ENCODE measurements at places on chromosomes 7 and 10.
A peak's percentile ranks its signal among the peaks of the same experiment; 100 is the strongest.

GRCh38 chr7:84582747-84583146 is 388.2 kb upstream of the SEMA3A start:
- no peak for DNase-seq

GRCh38 chr7:35623381-35623780 is 71.6 kb downstream of the HERPUD2 start:
- DNase-seq = no peak

GRCh38 chr7:137804836-137805235 is 41.9 kb downstream of the DGKI start:
- no peak for DNase-seq

DNA sequence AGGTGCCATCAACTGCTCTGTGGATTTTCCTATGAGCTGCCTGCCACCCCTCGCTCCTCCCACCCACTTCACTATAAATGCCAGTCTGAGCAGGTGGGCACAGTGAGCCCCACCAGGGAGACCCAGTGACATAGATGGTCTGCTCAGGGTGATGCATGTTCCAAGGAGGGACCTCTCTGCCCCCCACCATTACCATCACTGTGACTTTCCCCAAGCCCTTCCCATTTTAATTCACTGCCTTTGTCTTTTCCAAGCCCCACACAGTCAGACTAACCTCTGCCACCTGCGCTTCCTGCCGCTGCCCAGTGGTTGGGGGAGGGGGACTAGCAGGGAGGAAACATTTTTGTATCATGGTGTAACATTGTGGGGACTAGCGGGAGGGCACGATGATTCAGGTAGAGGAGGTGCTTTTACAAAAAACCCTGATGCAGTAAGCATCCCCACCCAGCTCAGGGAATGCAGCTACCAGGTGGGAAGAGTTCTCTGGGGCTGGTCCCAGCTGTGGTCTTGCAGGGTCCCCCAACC is 24.6 kb downstream of the PRSS2 start:
- DNase-seq = peak; percentile 57

- no peak for DNase-seq
Observed at GRCh38 chr10:103612462-103613365, 119.2 kb downstream of the NEURL1 start.

DNA sequence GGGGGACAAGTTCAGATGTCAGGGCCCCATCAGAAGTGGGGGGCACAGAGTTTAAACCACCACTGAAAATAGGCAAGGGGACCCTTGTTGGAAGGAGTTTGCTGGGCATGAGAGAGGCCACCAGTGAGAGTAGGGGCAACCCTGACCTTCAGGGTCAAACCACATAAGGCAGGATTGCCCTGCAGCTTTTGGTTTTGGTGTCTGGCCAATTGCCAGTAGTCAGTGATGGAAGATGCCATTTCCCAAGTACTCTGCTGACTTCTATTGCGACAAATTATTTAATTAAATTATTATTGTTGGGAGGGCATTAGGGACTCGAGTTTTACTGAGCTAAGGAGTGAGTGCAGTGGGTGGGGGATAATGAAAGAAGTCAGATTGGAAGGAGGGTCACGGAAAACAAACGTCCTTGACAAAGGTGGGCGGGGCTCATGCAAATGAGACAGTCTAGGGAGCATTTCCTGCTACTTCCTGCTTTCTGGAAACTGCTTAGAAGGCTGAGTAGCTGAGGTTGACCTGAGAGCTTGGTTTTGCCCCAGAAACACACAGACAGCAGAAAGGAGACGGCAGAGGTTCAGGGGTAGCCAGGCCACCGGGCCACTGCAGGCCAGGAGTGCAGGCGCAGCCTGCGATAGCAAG is 74.2 kb upstream of the ANLN start:
- DNase-seq = no peak

DNA sequence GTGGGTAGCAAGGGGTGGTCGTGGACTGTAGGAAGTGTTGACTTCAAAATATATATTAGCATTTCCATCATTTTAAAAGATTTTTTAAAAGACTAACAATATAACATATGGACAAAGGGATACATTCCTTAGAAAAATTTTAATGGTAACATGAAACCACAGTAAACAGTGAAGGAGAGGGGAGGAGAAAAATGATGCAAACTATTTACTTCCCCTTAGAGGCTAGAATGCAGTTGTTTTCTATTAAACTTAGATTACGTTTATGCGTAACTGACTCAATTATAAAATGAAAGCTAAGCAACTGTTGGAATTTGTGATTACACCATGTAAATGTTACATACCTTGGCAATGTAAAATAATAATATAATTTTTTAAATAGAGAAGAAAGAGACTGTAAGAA is 41.3 kb downstream of the CALD1 start:
- no peak for DNase-seq

DNA sequence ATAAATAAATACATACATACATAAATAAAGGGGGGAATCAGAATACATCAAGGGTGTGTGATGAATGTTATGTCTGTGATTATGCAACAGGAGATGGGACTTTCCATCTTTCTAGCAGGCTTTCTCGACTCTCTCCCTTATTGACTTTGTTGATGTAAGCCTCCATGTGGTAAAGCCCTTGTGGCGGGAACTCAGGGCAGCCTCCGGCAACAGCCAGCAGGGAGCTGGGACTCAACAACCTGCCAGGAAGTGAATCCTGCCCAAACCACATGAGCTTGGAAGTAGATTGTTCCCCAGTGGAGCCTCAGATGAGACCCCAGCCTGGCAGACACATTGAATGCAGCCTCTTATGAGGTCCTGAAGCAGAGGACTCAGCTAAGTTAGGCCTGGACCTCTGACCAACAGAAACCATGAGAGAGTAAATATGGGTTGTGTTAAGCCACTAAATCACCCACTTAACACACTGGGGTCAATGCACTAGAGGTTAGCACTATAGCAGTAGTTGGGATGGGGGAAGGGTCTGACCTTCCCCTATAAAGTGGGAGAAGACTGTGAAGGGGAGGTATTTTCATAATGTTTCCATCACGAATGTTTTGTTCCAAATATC is 104.0 kb downstream of the JCAD start:
- DNase-seq = no peak

- DNase-seq = no peak
Observed at GRCh38 chr7:23385140-23385539, 85.2 kb downstream of the IGF2BP3 start.

- DNase-seq = no peak
Observed at GRCh38 chr7:157299613-157300368, 37.0 kb upstream of the DNAJB6 start.

DNA sequence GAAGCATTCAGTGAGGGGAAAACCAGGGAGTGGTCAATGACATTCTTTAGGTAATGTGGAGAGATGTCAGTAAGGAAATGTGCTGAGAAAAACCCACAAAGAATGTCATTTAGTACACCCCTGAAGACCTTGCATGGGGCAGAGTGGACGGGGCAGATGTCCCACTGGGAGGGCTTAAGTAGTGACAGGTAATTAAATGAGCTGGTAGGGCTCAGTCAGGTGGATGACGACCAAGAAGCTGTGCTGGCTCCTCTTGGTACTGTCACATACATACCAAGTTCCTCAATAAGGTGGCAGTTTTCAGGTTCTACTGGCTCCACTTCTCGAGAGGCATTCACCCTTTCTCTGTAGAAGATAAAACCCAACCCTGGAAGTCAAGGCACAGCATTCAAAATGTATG is 1.8 kb downstream of the PON3 start:
- DNase-seq = no peak

GRCh38 chr7:95545007-95545615 is 51.2 kb downstream of the PDK4 start:
- DNase-seq = no peak

GRCh38 chr10:72328045-72328828 is 26.5 kb downstream of the DNAJB12 start:
- no peak for DNase-seq

DNA sequence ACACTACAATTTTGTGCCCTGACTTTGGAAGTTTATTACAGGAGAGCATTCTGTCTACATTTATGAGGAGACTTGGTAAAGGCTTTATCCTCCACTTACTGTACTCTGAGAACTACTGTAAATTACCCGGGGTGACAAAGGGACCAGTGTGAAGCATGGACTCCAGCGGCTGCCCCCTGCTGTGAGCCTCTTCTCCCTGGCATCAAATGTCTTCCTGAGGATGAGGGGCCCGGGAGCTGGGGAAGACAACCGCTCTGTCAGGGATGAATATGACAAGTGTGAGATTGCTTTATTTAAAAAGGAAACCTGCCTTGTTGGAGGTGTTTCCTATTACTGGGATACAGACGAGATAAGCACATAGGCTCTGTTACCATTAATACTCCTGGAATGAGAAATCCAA is 714.8 kb downstream of the CCSER2 start:
- DNase-seq = no peak

DNA sequence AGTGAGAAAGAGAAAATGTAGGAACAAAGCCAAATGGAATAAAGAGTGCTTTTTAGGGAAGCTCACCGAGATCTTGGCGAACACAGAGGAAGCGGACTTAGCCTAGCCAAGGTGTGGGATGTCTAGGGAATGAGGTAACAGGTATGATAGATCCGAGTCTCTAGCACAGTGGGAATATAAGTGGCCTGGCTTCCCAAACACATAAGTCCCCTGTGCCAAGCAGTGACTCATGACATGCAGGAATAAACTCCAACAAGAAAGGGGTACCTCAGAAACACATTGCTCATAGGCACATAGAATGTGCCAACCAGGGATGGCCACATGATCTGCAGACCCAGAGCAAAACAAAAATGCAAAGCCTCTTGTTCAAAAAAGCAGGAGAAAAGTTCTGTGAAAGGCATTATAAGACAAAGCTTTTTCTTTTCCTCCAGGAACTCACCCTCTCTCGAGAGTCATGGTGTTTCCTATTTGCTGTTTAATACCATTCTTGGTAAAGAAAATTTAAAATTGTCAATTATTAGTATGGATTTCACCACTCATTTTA is 542.5 kb downstream of the GATA3 start:
- DNase-seq = no peak

DNA sequence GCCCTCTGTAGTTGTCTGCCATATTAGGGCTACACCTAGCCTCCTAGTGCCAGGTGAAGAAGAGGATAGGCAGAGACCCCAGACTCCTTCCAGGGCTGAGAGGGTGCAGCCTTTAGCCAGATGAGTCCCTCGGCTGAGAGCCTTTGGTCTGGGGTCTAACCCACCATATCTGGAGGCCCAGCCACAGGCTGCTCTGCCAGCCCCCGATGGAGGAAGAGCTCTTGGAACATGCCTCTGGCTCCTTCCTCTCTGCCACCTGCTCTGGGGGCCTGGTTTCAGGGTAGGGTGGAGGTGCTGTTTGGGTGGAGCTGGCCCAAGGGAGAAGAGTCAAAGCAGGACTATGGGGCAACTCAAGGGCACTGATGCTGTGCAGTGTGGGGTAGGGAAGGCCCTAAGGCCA is 1.4 kb downstream of the LRRC18 start:
- no peak for DNase-seq

GRCh38 chr10:51342381-51342780 is 268.1 kb downstream of the PRKG1 start:
- DNase-seq = no peak

DNA sequence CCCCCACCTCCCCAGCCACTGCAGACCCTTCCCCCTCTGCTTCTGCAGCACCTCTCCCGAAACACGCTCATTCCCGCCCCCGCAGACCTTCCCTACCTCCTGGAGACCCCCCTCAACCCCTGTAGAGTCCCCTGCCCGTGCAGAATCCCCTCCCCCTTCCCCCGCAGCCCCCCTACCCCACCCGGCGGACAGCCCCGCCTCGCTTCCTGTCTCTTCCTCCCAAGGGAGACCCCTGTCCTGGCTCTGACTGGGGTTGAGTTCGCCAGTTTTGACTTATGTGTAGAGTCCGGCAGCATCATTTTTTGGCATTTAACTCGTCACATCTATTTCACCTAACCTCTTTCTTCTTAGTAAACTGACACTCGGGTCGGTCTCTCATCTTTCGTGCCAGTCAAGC is 54.0 kb downstream of the ALOX5 start:
- DNase-seq = no peak

DNA sequence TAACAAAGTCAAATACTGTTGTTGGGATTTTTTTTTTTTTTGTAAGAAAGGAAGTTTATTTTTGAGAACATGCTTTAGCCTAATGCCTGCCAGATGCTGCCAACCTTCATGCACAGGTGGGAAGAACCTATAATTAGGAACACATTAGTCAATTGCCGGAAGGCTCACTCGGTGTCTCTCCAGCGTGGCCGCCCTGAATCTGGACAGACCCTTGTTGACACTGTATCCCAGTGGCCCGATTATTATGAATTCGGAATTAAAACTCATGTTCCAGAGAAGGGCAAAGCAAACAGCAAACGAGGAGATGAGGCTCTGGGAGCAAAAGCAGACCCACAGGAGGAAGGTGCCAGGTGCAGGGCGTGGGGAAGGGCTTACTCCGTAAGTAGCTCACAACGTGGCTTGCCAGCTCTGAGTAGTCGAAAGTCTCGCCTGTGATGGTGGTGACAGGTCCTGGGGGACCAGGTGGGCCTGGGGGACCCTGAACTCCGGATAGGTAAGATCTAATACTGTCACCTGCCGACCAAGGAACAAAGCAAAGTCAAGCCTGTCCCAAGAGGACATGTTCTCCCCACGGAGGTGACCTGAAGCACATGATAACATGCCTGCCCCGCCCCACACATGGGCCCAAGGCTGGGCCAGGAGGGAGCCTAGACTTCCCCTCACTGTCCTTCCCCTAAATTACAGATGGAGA is 48.3 kb downstream of the COL17A1 start:
- DNase-seq = no peak

DNA sequence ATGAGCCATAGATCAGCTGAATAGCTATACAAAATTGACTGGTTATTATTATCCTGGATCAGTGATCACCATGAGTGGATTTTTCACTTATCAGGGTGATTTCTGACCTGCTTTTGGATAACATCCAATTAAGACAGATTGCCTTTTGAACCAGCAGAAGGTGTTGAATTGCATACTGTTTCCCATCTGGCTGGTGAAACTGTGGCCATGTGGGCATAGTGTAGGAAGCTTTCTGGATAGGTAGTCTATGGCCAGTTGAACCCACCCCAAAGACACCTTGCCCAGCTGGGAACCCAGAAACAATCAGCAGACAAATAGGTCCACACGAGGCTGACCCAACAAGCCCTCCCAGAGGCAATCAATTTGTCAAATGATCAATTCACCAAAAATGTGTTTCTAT is 29.3 kb downstream of the DNAJC12 start:
- DNase-seq = no peak

DNA sequence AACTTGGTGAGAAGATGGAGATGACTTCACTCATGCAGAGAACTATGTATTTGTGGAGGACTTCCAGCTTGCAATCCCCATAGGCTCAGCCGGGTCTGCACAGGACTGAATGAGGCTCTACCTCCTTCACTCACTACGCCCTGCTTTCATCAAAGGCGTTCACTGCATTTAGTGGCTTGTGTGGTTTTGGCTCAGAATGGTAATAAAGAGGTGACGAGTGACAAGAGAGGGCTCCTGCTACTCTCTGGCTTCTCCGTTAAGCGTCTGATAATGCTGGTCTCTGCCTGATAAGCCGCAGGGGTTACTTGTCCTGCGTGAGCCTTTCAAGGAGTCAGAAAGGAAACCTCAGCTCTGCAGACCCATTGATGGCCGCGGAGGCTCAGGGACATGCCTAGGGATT is 343.4 kb downstream of the PRPF18 start:
- DNase-seq = no peak

GRCh38 chr7:39617005-39617404 is 6.4 kb upstream of the RALA start:
- no peak for DNase-seq

GRCh38 chr10:102770792-102771191 is 27.0 kb downstream of the WBP1L start:
- DNase-seq = no peak

- no peak for DNase-seq
Observed at GRCh38 chr7:128166603-128167041, 74.5 kb upstream of the LEP start.

- no peak for DNase-seq
Observed at GRCh38 chr10:80465839-80466590, 11.9 kb downstream of the TSPAN14 start.
